ENCODE measurements at places on chromosomes 2 and 18. TPM values are rescaled to one million over a fixed set of nuclear protein-coding genes. Genes with fewer than 3 reads are reported as not detected.

DNA sequence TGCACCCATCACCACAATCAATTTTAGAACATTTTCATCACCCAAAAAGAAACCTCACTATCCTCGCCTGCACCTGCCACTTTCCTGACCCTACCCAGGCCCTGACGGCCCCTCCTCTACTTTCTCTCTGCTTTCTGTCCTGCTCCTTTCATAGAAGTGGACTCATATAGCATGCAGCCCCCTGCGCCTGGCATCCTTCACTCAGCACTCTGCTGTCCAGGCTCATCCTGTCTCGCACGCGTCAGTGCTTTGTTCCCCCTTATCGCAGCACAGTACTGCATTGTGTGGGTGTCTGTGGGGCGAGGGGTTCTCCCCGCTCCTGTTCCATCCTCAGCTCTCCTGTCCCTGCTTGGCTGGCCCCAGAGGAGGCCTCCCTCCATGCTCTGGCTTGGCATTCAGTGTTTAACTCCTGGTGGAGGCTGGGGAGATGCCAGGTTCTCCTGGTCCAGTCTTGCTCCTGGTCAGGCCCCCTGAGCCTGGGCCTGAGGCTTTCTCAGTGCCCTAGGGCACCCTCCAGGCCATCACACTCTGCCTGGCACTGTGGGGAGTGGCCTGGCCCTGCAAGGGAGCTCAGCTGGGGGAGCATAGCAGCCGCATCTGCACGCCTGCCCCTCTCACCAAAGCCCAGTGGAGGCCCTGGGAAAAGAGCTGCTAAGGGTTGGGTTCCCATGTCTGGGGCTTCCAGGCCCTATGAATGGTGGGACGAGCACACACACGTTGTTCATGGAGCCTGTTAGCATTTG is 6.6 kb upstream of the TUBB6 start:
- no peaks in the 10 kb centered on the region for H3K27me3 ChIP-seq
- no peaks in the 10 kb centered on the region for H3K36me3 ChIP-seq
- no peak overlapping the region for H3K27ac ChIP-seq
- no peak overlapping the region for H3K4me3 ChIP-seq
- no peak for DNase-seq

GRCh38 chr2:65345631-65346030 is 86.8 kb downstream of the SPRED2 start:
- H3K4me3 ChIP-seq = no peak overlapping the region
- no peaks in the 10 kb centered on the region for H3K36me3 ChIP-seq
- peaks cover 9% of the 10 kb centered on the region for H3K4me1 ChIP-seq
- DNase-seq = no peak
- H3K27ac ChIP-seq = no peak overlapping the region
- peaks cover 4% of the 10 kb centered on the region for H3K27me3 ChIP-seq

GRCh38 chr2:136448432-136448831 is 316.9 kb upstream of the THSD7B start:
- H3K27me3 ChIP-seq = no peaks in the 10 kb centered on the region
- H3K36me3 ChIP-seq = no peaks in the 10 kb centered on the region
- H3K4me1 ChIP-seq = no peaks in the 10 kb centered on the region
- no peak overlapping the region for H3K4me3 ChIP-seq
- no peak overlapping the region for H3K27ac ChIP-seq
- DNase-seq = no peak

DNA sequence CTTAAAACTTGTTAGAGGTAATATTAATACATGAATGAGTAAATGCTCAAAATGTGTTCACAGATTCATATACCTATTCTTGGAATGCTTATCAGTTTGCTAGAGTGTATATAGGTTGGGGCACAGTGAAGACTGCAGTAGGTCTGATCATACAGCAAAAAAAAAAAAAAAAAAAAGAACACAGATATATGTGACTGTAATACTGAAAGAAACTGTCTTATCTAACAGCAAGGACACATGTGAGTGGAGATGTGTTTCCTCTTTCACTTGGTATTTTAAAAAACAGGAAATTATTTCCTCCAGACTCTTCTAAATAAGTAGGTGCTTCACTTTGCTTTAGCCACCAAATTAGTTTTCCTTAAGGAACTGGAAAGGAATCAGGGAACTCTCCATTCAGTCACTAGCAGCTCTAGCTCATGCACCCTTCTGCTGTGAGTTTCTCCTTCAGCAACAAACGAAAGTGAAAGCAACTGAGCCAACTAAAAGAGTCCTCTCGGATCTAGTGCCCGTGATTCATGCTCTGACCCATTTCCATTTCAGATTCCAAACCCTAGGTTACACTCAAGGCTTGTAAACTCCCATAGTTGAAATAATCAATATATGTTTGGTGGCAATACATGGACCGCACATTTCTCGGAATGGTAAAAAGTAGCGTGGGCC is 98.5 kb downstream of the DSEL start:
- DNase-seq = peak; percentile 36
- H3K36me3 ChIP-seq = no peaks in the 10 kb centered on the region
- H3K4me3 ChIP-seq = no peak overlapping the region
- H3K4me1 ChIP-seq = no peaks in the 10 kb centered on the region

DNA sequence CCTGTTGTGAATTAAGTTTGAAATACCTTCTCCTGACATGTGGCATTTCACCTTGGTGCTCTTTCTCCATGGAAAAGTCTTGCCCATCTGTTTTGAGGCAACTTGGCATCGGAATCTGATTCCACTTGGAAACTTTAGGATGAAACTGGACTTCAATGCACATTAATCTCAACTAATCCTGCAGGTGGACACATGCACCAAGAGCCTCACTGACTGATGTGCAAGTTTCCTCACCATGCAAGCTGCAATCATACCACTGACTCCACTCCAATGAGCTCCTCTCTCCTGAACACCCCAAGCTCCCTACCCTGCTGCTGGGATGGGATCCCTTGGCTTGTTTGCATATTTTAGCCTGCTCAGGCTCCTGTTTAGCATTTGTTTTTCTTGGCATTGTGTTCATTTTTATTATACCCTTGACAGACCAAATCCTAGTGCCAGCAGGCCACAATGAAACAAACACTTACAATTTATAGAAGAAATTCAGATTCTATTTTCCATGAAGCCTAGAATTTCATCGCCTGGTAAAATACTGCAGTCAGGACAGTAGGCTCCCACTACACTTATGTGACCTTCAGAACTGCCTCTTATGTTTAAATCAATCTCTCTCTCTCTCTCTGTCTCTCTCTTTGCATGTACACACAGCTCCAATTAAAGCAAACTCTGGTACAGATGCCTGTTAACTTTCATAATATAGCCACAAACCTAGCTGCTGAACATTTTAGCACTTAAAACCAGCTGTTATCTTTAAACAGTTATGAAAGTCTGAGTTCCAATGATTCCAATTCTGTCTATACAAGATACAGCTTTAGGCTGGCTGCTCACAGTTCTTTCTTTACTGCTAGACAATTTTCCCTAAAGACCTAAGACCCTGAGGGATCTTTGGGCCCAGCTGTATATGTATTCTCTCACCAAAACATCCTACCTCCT is 141.5 kb downstream of the OSR1 start:
- H3K4me1 ChIP-seq = no peaks in the 10 kb centered on the region
- H3K27me3 ChIP-seq = no peaks in the 10 kb centered on the region
- no peak overlapping the region for H3K4me3 ChIP-seq
- no peaks in the 10 kb centered on the region for H3K36me3 ChIP-seq
- H3K27ac ChIP-seq = no peak overlapping the region
- no peak for DNase-seq

DNA sequence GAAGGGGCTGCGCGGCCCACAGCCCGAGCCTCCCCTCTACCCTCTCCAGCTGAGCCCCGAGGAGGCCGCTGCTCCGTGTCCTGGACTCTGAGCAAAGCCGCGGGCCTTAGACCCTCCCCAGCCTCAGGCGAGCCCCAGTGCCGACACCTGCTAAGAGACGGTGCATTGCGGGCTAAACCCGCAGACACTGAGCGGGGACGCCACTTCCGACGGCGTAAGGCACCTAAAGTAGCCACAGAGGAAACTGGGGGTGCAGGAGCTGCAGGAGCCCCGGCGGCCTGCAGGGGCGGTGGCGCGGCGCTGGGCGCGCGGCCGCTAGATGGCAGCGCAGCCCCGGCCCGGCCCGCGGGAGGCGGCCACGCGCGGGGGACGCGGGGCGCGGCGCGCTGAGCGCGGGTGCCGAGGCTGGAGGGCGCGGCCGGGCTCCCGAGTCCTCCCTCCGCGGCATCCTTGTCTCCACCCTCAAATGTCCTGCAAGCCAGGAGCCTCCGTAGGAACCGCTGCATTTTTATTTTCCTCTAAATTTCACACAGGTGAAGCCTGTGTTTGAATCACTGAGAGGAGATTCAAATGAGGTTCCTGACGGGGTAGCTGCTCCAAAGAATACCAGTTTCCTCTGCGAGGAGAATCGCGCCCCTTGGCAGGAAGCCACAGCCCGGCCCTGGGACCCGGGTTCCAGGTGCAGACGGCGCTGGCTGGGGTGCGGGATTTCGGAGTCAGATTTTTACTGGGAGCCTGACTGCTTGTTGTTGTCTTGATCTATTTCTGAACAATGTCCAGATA is 650.5 kb downstream of the GALR1 start:
- H3K27me3 ChIP-seq = no peaks in the 10 kb centered on the region
- no peaks in the 10 kb centered on the region for H3K4me1 ChIP-seq
- H3K4me3 ChIP-seq = no peak overlapping the region
- H3K27ac ChIP-seq = no peak overlapping the region
- DNase-seq = no peak

DNA sequence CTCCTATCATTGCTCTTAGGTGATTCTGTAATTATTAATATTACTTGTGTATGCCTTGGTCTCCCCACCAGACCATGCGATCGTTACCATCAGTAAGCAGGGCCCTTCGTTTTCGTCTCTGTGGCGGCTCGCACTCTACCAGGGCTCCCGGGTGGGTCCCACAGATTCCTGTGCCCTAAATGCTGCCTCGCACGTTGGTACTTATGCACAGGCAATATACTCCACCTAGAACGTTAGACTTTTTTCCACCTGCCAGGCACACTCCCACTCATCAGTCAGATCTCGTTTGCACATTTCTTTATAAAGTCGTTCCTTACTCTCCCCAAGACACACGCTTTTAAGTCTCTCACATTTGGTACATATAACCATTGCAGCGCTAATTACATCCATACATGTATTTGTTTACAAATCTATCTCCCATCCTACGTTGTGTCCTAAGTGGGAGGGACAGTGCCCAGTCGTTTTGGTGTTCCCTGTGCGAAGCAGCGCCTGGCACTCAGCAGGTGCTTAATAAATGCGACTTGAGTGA is 901 bp downstream of the FEZ2 start:
- H3K27me3 ChIP-seq = no peaks in the 10 kb centered on the region
- H3K4me3 ChIP-seq = peak overlapping the region; percentile 86
- peaks cover 22% of the 10 kb centered on the region for H3K4me1 ChIP-seq
- peak overlapping the region; percentile 65 for H3K27ac ChIP-seq
- DNase-seq = no peak
- peaks cover 4% of the 10 kb centered on the region for H3K36me3 ChIP-seq

GRCh38 chr2:164954954-164955701 is at the start of gene SLC38A11:
TSS of gene SLC38A11 (minus strand) at chr2:164955525. CDS start at chr2:164955247, 278 bp downstream.
- no peak for DNase-seq
- no peak within 1 kb of the TSS for H3K27ac ChIP-seq
- no peaks in the 10 kb centered on the region for H3K36me3 ChIP-seq
- peak within 1 kb of the TSS; percentile 7 for H3K4me3 ChIP-seq
- peaks cover 2% of the 10 kb centered on the region for H3K4me1 ChIP-seq

- no peaks in the 10 kb centered on the region for H3K27me3 ChIP-seq
- no peaks in the 10 kb centered on the region for H3K36me3 ChIP-seq
- no peak overlapping the region for H3K4me3 ChIP-seq
- DNase-seq = no peak
Observed at GRCh38 chr18:37173384-37173783, 344.5 kb downstream of the KIAA1328 start.

DNA sequence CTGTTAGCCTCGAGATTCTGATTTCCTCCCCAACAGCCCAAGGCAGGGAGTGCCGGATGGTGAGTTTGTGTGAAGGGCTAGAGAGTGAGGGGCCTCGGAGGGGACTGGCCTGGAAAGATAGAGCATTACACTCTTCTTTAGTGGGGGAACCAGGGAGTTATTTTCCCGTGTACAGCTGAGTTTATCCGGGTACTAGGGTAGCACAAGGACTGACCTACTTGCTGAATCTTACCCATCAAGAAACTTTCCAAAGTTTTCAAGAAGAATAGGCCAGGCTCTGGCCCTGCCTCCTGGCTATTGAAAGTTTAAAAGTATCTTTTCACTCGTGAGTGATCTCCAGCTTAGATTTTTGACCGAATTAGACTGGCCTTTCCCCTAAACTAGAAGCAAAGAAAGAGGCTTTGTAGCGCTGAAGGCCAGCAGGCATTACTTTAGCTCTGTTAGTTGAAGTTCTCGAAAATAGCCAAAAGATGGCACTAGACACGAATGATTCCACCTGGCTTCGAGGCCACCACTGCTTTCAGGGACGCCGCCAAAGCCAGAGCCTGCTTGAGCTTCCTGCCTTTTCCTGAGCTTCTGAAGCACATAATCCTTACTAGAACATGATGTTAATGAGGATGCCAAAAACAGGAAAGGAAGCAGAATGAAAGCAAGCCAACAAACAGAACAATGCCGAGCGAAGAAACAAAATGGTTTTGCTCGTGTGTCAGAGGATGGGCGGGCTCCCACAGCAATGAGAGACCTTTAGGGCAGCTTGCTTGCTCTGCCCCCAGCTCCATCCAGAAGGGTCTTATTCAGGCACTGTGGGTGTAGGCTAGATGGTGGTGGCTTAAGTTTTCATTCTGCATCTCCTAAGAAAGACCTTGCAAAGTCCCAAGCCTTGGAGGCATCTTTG is 55.8 kb downstream of the TSN start:
- H3K27me3 ChIP-seq = no peaks in the 10 kb centered on the region
- peak; percentile 62 for DNase-seq
- H3K4me3 ChIP-seq = no peak overlapping the region
- H3K4me1 ChIP-seq = no peaks in the 10 kb centered on the region

GRCh38 chr2:120381661-120382060 is 35.7 kb downstream of the INHBB start:
- H3K4me1 ChIP-seq = no peaks in the 10 kb centered on the region
- H3K27me3 ChIP-seq = no peaks in the 10 kb centered on the region
- no peak for DNase-seq
- H3K36me3 ChIP-seq = no peaks in the 10 kb centered on the region
- no peak overlapping the region for H3K27ac ChIP-seq
- no peak overlapping the region for H3K4me3 ChIP-seq

Gene KCNK3
- polyA plus RNA-seq = 0.03 TPM

Gene FARP2
- 15.3 TPM for polyA plus RNA-seq

Gene RMDN2
- 0.49 TPM for polyA plus RNA-seq

Gene ASTL
- polyA plus RNA-seq = not detected

Gene FEZ2
- 41.2 TPM for polyA plus RNA-seq

Gene NRBP1
- 169 TPM for polyA plus RNA-seq
